Germinal center (tissue), 1 donor: ENCODE measurements at places on chromosomes 3 and 15.

GRCh38 chr3:64398006-64398405 lies 172.7 kb upstream of the PRICKLE2 start:
- DNase-seq = no peak

DNA sequence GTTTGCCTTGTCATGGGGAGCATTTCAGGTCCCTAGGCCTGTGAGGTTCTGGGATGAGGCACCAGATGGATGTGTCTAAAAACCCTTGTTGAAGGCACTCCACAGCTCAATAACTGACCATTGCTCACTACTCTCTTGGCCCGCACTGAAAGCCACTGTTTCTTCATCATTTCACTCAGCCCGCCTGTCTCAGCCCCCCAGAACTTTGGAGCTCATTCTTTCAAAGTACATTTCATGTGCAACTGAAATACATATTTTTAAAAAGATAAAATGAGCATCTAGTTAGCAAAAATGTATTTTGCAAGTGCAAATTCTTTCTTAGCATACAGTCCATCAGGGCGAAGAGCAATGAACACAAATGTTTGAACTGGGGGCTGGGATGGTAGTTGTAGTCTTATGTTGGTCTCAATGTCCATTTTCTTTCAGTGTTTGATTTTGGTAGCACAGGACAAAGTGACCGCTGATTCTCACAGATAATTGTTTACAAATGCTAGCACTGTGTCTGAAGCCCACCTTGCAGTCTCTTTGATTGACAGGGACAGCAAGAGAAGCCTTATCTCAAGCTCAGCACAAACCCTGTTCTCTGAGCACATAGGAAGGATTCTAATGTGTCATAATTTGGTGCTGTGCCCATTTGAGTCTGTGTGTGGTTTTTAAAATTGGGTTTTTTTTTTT lies 19.6 kb downstream of the HEMK1 start:
- DNase-seq = no peak

DNA sequence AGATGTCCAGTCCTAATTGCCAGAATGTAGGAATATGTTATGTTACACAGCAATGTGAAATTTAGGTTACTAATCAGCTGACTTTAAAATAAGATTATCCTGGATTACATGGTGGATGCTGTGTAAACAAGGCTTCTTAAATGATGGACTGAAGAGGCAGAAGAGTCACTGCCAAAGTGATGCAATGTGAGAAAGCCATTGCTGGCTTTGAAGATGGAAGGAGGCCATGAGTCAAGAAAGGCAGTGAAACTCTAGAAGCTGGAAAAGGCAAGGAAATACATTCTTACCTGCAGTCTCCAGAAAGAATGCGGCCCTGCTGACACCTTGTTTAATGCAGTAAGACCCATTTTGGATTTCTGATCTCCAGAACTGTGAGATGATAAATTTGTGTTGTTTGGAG lies 179.1 kb upstream of the ZPLD1 start:
- no peak for DNase-seq

DNA sequence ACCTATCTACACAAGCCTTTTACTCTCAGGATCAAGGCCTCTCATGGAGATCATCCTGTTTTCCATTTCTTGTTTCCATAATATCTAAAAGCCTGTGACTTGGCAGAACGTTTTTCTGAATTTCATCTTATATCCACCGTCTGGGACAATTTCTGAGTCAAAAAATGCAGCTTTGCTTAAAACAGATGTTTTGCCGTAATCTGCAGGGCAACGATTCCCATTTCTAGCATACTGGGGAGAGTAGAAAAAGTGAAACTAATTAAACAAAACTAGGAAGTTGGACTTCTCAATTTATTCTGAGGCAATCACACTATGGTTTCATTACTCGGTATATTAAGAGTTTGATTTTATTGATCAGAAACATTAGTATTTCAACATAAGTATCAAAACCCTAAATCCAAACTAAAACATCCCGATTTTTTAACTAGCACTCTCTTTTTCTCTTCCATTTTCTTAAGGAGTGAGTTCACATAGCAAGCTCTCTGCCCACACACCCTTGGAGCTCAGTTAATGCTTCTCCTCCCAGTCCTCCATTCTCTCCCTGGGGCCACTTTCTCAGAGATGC lies 33.6 kb downstream of the SPATA12 start:
- no peak for DNase-seq

DNA sequence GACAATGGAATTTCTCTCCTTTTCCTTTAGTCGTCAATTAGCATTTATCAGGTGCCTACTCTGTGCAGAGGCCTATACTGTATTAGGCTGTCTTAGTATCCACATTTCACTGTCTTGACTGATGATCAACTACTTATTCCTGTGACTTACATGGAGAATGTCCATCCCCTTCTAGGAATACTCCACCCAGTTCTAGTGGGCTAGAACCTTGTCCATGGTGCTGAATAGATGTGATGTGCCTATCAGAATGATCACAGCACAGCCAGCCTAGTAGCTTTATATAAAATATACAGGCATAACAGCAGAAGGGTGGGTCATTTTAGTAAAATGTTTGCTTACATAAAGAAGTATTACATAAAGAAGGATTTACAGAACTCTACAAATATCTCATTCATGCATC lies 621.4 kb downstream of the PDCD6IP start:
- DNase-seq = no peak

GRCh38 chr15:60392986-60393790 lies 4.6 kb downstream of the ANXA2 start:
- DNase-seq = no peak

DNA sequence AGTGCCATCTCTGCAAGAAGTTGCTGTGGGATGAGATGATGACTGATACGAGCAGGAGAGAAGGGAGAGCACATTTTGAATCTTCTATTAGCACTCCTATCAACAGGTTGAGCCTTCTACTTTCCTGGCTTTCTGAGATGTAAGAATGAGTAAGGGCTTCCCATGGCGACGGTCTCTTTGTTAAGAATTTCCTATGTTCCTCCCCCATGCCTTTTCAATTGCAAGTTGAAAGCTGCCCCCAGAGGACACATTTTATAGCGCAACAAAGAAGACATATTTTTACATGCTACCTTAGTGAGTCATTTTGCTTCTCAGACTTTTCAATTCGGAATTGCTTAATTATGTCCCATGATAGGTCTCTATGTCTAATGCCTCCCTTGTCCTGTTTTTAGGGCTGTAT lies 71.3 kb upstream of the LRTM1 start:
- no peak for DNase-seq
